ENCODE measurements at places on chromosomes 12 and 14.

DNA sequence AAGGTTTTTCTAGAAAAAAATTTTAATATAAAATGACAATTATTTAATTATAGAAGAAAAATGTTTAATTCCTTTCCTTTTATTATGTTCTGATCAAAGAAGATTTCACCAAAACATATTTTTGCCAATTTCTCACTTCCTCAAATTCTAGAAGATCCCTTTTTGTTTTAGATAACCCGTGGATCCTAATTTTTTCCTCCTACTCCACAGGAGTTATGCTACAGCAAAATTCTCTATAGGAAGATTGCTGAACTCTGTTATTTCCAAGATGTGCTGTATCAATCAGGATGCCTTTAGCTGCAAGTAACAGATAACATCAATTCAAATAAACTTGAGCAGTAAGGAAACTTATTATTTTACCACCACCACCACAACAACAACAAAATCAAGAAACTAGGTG is 3.8 kb upstream of the SNX6 start:
- DNase-seq = no peak

DNA sequence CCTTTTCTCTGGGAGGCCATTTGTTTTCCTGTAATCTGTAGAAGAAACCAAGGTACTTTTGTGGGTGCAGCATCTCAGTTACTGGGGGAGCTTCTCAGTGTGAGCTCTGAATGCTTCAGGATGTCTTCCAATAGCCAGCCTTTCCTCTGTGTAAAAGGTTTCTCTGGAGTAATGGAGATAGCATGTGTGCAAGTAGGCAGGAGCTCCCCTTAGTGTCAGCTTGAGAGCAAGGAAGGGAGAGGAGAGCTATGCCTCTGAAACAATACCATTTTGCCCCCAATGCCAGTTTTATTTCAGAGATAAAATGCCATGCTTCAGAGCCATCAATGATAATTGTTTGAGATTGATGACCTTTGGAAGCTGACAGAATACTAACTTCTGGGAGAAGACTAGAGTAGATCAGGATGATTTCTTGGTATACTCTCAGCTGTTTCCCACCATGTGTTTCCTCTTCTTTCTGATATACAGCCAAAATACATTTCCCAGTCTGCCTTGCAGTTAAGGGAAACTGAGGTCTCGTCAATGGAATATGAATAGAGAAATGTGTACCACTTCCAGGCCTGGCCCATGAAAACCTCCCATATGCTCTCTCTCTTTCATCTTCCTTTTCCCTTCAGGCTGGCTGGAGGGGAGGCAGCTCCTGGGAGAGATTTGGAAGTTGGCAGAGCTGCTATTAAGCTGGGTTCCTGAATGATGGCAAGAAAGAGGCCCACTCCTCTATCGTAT is 125.7 kb downstream of the CRADD start:
- DNase-seq = no peak

DNA sequence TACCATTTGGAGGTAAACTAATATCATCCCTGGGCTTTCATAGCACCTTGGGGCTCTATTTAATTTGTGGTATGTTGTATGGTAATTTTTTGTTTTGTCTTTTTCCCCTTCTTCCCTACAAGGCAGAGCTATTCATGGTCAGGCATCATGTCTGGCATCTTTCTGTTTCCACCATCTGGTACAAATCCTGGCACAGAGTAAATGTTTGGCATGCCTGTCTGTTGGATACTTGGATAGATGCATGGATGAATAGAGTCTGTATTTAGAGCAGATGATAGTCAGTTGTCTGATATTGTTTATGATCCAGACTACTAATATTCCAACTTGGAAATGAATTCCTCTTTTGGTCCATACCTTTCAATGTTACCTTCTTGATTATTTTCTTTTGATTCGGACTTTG is 139.8 kb downstream of the NEDD1 start:
- DNase-seq = no peak

- no peak for DNase-seq
These were observed 9.5 kb upstream of the RAB35 start for GRCh38 chr12:120125792-120126634.

DNA sequence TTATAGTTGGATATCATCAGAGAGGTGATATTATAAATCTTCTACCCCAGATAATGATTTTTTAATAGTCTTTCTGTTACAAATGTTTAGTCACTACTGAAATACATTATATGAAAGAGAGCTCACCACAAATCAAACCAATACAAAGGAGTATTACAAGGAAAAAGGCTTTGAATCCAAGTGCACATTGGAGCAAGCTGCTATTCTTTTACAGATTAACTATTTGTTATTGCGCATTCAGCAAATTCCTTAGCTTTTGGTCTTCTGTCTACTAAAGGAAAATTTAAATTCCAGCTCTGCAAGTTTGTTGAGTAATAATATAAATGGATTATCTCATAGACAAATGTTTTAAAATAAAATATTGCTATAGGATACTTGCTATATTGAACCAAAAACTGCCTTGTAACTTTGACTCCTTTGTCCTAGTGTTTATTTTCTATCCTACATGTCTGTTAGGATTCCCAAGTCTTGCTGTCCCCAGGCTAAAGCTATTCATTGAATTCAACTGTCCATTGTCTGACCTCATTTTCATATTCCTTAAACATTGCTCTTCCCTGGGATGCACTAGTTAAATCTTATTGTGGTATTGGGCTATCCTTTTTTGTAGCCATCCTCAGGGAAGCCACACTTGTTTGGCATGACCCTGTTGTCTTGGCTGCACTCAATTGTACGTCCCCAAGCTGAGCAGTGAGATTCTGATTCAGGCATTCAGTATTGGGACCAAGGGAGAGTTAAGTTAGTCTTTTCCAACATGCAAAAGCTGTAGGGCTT is 41.5 kb downstream of the PDE3A start:
- DNase-seq = no peak

GRCh38 chr12:99157946-99158345 is 489.6 kb upstream of the GARIN6 start:
- DNase-seq = no peak

- no peak for DNase-seq
These were observed 27.6 kb downstream of the BHLHE41 start for GRCh38 chr12:26097046-26097878.

DNA sequence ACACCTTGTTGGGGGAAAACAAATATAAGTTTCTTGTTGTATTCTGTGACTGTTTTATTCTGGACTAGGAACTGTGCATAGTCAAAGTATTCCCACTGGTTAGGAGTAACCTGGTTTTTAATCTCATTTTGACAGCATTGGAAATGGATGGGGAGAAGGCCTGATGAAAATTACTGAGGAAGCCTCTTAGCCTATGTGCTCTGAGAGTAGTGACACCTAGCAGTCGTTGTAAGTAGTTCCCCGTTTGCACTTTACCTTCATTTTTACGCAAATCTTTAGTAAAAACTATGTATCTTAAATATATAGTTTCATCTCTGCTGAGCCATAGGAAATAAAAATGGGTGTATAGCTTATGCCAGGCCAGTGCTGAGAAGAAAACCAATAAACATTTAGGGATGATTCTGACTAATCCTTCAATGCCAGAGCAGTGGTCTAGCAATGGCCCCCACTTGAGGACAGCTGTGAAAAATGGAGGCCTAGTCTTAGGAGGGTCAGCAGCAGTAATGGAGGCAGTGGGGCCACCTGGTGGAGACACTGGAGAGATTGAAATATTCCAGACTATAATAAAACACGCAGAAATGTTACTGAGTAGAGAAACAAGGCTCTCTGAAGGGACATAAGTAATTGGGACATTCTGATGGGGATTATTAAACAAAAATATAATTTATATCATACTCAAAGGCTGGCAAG is 133.2 kb upstream of the NOVA1 start:
- peak; percentile 1 for DNase-seq

- DNase-seq = no peak
These were observed 374.2 kb downstream of the BCL11B start for GRCh38 chr14:98897605-98898309.

- DNase-seq = no peak
These were observed 191.7 kb upstream of the DIO2 start for GRCh38 chr14:80403036-80403435.

GRCh38 chr12:22459838-22460490 is 84.4 kb downstream of the C2CD5 start:
- DNase-seq = no peak

GRCh38 chr12:116090516-116090915 is 187.0 kb downstream of the MED13L start:
- no peak for DNase-seq

GRCh38 chr12:14785568-14785967 is 17.7 kb downstream of the WBP11 start:
- DNase-seq = no peak

DNA sequence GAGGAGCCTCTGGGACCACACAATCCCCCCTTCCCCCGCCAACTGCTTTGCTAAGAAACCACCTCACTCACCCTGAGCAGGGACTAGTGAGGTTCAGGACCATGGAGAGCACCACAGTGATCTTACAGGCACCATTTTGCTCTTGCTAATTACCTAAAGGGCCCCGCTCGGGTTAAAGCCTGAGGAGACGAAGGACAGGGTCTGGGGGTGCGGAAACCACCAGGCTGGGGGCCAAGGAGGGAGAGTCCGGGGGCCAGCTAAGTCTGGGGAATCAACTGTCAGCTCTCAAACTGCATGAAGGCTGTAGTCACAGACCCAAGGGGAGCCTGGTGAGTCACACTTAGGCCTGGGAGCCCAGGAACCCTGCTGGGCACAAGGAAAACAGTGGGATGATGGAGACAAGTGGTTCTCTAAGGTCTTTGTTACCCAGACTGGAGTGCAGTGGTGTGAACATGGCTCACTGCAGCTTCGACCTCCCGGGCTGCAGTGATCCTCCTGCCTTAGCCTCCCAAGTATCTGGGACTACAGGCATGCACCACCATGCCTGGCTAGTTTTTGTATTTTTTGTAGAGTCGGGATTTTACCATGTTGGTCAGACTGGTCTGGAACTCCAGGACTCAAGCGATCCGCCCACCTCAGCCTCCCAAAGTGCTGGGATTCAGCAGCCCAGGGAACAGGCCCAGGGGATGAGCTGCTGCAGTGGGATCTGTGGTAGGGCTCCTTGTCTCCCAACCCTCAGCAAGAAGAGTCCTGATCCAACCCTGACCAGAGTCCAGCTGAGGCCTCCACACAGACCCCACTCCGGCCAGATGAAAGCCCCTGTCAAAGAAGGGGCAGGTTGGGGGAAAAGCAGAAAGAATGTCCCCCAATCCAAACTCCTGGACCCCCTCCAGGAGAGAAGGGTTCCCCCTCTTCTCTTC is 98.8 kb downstream of the CALM1 start:
- peak; percentile 99 for DNase-seq

DNA sequence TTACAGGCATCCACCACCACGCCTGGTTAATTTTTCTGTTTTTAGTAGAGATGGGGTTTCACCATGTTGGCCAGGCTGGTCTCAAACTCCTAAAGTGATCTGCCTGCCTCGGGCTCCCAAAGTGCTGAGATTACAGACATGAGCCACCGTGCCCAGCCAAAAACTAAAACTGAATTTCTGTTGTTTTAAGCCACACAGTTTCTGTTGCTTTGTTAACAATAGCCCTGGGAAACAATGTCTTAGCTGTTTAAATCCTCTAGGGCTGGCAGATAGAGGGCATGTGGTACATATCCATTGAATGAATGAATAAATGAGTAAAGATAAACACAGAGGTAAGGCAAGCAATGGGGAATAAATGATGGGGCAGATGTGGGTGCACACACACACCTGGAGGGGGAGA is 8.0 kb upstream of the EIF5 start:
- no peak for DNase-seq

GRCh38 chr14:88106377-88106776 is 101.4 kb downstream of the GPR65 start:
- no peak for DNase-seq

- DNase-seq = no peak
These were observed 1.1 kb upstream of the MTA1 start for GRCh38 chr14:105418269-105419194.

- DNase-seq = no peak
These were observed 9.5 kb downstream of the ZNF891 start for GRCh38 chr12:133120385-133121191.

GRCh38 chr14:27686137-27686536 is 1080.5 kb upstream of the FOXG1 start:
- DNase-seq = no peak

DNA sequence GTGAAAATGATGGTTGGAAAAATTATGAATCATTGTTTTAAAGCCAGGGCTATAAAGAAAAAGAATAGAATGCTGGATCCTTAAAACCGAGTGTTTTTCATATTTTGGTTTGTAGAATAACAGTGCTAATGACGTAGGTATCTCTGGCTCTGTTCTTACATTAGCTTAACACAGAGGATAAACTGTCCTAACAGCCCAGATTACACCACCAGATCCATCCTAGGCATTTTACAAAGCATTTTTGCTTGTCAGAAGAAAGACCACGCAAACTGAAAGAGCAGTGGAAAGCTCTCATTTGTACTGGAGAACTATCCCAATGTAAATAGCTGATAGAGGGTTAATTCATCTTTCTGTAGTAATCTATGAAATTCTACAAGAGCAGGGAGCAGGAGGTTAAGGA is 13.6 kb downstream of the IFT81 start:
- no peak for DNase-seq

DNA sequence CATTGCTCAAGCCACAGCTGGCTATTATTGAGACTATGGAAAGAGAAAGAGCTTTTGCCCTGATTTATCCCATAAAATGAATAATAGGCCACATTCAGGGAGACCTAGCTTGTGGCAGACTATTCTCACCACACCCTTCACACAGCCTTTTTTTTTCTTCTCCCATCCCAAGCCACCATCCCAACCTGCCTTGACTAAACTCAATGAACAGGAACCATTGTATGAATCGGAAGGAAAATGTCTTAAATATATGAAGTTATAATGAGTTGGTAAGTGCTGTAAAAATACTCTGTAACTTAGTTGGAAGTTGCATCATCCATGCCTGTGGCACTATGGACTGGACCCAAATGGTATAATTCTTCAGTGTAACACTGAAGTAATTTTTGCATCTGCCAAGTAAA is 338.4 kb downstream of the RAD51B start:
- no peak for DNase-seq

GRCh38 chr12:98644433-98644711 is 216 bp downstream of the IKBIP start:
- DNase-seq = peak; percentile 29

- peak; percentile 59 for DNase-seq
These were observed at the start of gene OASL for GRCh38 chr12:121038861-121039668. Gene OASL, minus strand, starts transcription at chr12:121039246. Its CDS starts 275 bp downstream, at chr12:121038971.

- DNase-seq = peak; percentile 71
These were observed 45.8 kb downstream of the HSD17B6 start for GRCh38 chr12:56808954-56809353.

GRCh38 chr12:12636641-12637040 is 25.0 kb downstream of the CREBL2 start:
- DNase-seq = no peak

GRCh38 chr12:118827047-118827446 is 154.3 kb upstream of the SRRM4 start:
- DNase-seq = no peak

GRCh38 chr12:13539051-13539450 is 342.5 kb downstream of the EMP1 start:
- no peak for DNase-seq
